ENCODE measurements at places on chromosomes 5 and 9.

DNA sequence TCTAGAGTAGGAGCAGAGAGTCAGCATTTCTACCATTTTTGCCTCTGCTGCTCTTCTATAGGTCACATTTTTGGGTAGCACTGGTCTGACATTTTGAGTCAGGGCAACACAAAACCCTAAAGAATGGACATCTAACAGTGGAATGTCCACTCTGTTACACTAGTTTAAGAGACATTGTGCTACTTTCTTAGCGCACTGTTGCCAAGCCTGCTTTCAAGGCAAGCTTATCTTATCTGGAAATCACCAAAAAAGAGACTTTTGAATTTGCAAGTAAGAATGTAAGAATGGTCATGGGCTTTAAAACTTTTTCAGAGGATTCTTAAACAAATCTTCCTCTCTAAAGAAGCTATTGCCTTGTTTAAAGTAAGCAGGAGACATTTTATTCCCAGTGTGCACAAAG lies 73.0 kb upstream of the STARD4 start:
- no peak for DNase-seq

GRCh38 chr5:133358271-133358670 lies 254.1 kb downstream of the FSTL4 start:
- DNase-seq: no peak

- no peak for DNase-seq
Observed at GRCh38 chr5:138819081-138819480, 56.1 kb downstream of the LRRTM2 start.

DNA sequence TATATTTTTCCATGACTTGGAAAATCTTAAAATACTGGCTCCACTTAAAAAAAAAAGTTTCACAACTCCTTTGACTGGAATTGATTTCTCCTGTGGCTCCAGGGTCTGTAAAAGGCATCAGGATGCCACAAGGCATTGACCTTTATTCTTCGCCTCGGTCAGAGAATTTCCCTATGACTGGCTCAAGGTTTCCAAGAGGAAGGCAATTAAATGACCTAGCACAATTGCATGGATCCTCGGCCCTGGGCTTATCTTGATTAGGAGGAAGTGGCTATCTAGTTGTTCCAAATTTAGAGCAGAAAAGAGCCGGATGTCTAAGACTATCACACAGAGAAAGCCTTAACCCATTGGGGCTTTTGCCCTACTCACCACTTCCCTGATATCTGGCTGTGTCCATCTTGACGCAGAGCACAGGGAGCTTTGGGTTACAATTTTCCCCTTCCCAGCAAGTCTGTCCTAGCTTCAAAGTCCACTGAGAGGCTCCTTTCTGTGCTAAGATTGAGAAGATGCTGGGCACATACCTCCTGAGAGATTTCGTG lies 56.9 kb upstream of the COL15A1 start:
- DNase-seq: no peak

- DNase-seq: no peak
Observed at GRCh38 chr5:131684595-131684994, 49.6 kb upstream of the RAPGEF6 start.

DNA sequence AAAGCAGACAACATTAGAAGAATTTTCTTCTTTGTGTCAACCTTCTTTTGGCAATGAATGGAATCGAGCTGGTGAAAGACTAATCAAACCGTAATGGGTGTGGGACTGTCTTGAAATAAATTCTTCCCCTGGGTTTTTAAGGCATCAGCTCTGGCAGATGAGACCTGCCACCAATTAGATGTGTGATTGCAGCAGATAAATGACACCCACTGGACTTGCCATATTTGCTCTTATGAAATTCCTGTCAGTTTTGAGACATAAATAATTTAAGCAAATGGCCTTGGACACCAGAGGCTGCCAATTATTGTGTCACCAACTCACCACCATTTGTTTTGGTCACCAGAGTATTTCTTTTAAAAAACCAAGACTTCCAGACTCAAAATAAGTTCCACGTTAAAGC lies 135.9 kb upstream of the RGMB start:
- no peak for DNase-seq

GRCh38 chr9:119844431-119844830 lies 475.2 kb upstream of the BRINP1 start:
- no peak for DNase-seq

GRCh38 chr9:105050296-105050695 lies 122.3 kb upstream of the ABCA1 start:
- no peak for DNase-seq
